ENCODE measurements at places on chromosomes 1 and 21. TPM values are rescaled to one million over a fixed set of nuclear protein-coding genes. Genes with fewer than 3 reads are reported as not detected.

Gene PALMD
- 3.5 TPM for total RNA-seq

Gene C1orf87
- total RNA-seq = not detected

Gene A3GALT2
- total RNA-seq = not detected

Gene GDAP2
- 16.2 TPM for total RNA-seq

Gene FTCD
- 1.1 TPM for total RNA-seq

Gene RCSD1
- total RNA-seq = 41.5 TPM

Gene NIBAN1
- 26.6 TPM for total RNA-seq

Gene C2CD4D
- total RNA-seq = not detected

Gene SPRR2B
- not detected for total RNA-seq

Gene SH2D1B
- total RNA-seq = 6.3 TPM
